ENCODE measurements at places on chromosomes 2 and 18.

- DNase-seq, result no peak
Observed at GRCh38 chr18:9710037-9710436, 1.9 kb downstream of the RAB31 start.

GRCh38 chr2:137156221-137156844 is 391.0 kb downstream of the THSD7B start:
- no peak for DNase-seq

- peak; percentile 35 for DNase-seq
Observed at GRCh38 chr2:230160112-230160660, 59.6 kb downstream of the SP110 start.

DNA sequence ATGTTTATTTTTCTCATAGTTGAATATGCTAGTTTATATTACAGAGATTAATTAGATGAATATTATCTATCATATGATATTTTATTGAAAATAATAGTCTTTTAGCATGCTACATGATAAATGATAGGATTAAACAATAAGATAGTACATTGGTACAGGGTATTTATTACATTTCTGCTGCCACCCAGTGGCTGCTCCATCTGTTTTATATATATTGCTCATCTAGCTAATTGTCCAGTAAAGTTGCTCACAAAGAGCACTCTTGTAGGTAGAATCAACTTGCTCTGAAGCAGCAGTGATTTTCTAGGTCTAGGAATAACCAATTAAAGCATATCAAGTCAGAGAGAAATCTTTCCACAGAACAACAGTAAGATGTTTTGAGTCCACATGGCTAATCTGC is 183.3 kb downstream of the ASXL3 start:
- no peak for DNase-seq

GRCh38 chr2:98773907-98774306 is 43.0 kb upstream of the MGAT4A start:
- DNase-seq, result no peak

- DNase-seq, result no peak
Observed at GRCh38 chr2:10359246-10359645, 56.5 kb downstream of the HPCAL1 start.

DNA sequence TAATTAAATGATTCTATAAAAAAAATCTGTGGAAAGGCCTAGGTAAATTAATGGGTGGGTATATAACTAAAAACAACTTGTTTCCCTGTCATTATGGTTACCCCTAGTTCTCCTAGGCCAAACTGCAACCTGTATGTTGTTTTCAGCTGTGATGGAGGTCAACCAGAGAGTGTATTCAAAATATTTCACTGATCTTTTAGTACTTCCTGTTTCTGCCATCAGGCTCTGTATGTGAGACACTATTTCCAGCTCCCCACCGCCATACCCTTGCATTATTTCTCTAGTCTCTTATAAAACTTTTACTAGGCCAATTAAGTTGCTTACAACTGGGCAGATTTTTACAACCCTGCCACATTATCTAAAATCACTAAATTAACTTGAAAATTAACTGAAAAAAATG is 21.0 kb upstream of the CDKL4 start:
- DNase-seq, result no peak

Measured in NCI-H2081 (cell line).